Placental pericyte (primary cell): ENCODE measurements at places on chromosomes 3 and 15. TPM values are rescaled to one million over a fixed set of nuclear protein-coding genes. Genes with fewer than 3 reads are reported as not detected.

Gene PLXND1
- total RNA-seq, result 75.3 and 86.9 TPM in 2 replicates

Gene TFRC
- total RNA-seq, result 183 and 190 TPM in 2 replicates

Gene SCN5A
- total RNA-seq, result 0.22 and 1.1 TPM in 2 replicates

Gene HRH1
- total RNA-seq, result 21.5 and 27.8 TPM in 2 replicates
